ENCODE measurements at places on chromosomes 11 and 22.

DNA sequence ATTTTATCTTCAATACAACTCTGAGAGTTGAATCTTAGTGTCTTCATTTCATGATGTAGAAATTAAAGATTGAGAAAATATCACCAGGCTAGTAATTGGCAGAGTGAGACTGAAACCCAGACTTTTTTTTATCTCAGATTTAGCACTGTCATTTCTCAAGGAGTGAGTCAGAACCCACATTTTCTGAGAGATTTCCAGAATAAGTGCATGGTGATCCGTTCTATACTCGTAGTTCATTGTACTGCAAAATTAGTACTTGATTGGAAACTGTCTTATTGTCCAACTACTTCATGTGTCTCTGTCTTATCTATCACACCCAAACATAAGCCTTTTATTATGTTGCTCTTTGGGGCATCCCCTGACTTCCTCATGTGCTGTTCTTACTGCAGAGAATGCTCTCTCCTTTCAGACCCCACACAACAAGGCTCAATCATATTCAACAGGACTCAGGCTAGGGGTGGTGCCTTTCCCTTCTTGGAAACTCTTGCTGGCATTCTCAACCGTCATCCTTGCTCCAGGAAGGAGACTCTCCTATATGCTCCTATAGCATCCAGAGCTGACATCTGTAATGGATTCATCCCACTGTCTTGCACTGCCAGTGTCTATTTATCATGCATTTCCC lies 76.7 kb upstream of the BLID start:
- DNase-seq = no peak

DNA sequence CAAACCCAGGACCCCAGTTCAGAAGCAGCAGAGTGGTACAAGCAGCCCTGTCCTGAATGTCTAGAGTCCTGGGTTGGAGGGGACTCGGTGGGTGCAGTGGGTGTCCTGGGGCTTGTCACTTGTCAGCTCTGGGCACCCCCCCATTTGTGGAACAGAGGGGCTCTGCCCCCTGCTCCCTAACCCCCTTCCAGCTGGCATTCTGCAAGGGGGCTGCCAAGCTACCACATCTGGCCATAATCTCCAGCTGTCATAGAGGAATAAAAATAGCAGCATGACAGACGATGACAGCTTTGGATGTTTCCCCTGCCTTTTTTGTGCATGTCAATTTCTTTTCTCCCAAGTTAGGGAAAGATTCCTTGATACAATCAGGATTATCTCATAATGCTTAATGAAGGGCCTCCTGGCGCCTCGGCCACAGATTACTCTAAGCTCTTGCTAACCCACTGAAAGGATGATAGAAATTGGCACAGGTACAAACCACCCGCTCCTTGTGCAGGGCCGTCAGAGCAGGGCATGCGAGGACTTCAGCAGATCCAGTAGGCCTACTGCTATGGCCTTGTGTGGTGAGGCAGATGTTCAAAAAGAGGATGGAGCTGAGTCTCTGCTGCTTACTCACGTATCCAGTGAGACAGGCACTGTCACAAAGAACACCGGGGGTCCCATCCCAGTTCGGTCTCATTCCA lies 83.0 kb downstream of the ISX start:
- DNase-seq = no peak

GRCh38 chr11:134236834-134237556 lies 12.5 kb downstream of the VPS26B start:
- DNase-seq = no peak

GRCh38 chr22:43226377-43227238 lies 39.7 kb upstream of the TTLL12 start:
- no peak for DNase-seq

- no peak for DNase-seq
Observed at GRCh38 chr22:24144778-24145085, 36.6 kb upstream of the SUSD2 start.

- DNase-seq = no peak
Observed at GRCh38 chr11:44344423-44344820, 34.5 kb upstream of the ALX4 start.

GRCh38 chr11:77409046-77409445 lies 64.8 kb downstream of the PAK1 start:
- DNase-seq = no peak

DNA sequence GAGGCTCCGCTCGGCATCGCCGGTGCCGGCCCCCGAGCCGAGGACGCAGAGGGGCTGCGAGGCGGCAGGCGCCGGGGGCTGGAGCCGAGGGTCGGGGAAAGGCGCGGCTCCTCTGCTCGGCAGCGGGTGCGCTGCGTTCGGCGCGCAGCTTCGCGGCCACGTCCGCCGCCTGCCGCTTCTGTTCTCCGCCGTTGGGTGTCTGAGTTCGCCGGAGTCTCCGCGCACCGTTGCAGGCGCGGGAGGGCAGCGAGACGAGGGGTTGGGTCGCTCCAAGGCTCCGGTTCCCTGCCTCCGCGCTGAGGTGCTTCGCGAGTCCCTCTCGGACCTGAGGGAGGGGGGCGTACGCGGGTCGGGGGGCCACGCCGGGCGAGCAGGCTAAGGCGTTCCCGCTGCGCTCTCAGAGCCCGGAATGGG lies 347 bp downstream of the MN1 start:
- DNase-seq = no peak

DNA sequence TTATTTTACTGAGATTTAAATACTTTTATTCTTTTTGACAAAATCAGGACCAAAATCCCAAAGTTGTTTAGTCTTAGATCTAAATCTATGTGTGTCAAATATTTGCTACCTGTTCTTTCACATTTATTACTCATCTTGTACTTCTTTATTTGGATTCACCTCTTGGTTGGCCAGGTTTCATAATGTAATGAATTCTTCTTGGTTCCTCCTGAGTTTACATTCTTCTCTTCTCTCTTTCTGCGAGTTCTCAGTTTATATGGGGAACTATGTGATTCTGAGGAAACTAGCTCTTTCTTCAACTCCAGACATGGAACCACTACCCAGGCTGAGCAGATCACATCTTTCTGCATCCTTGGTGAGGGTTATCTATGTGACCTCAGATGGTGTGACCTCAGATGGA lies 50.2 kb downstream of the EHF start:
- no peak for DNase-seq

GRCh38 chr22:34390400-34390799 lies 470.1 kb upstream of the LARGE1 start:
- no peak for DNase-seq

DNA sequence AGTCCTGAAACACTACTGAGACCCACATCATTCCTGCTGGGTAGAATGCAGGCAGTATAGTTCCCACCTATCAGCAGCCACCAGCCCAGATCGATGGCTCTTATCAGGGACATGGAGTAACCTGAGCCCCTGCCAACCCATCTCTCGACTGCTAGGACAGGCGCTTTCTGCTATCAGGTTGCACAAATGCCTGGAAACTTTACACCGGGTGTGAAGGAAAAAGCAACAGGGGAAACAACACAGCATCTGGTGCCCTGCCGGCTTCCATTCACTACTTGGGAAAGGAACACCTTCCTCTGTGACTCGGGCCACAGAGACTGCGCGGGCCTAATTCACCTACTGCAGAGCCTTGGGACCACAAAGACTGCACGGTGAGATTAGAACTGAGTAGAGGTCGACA lies 18.5 kb downstream of the RBFOX2 start:
- DNase-seq = no peak

GRCh38 chr11:132901638-132902471 lies 630.4 kb downstream of the OPCML start:
- no peak for DNase-seq

DNA sequence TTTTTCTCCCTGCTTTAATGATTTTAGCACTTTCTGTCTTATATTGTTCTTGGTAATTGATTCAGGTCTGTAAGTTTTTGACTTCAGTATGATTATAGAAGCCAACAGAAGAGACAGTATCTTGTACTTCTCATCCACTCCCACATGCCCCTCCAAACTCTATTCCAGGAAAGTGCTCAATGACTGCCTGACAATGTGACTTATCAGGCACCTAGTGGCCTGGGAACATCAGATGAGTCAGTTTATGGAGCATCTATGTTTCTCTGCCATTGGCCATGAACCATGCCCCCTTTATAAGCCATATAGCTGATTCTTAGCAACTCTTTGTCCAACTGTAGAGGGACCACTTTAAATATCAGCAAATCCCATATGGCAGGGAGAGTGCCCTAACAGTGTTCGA lies 179.2 kb upstream of the MTMR2 start:
- DNase-seq = no peak

GRCh38 chr11:60206616-60207015 lies 23.7 kb upstream of the MS4A6A start:
- no peak for DNase-seq

DNA sequence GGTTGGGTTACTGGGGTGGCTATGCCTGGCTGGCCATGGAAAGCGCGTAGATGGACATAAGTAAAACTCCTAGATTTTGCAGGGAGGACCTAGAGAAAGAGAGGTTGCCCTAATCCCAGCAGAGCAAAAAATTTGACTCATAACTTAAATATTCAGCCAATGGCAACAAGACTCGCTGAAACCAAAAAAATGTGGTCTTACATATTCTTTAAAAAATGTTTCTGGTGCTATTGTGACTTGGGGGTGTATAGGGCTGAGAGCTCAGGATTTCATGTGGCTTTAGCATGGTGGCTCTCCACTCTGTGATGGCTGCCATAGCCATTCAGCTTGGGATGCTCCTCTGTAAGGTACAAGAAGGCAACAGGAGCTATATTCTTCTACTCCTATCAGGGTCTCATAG lies 27.2 kb upstream of the PDGFD start:
- peak; percentile 2 for DNase-seq

- no peak for DNase-seq
Observed at GRCh38 chr11:68684385-68685356, at the start of gene GAL. Gene GAL (plus strand): TSS chr11:68684544. CDS start chr11:68684924, 380 bp downstream.

- DNase-seq = no peak
Observed at GRCh38 chr11:8440649-8441048, 153.4 kb downstream of the STK33 start.

GRCh38 chr11:122998727-122999366 lies 17.2 kb upstream of the BSX start:
- DNase-seq = no peak

DNA sequence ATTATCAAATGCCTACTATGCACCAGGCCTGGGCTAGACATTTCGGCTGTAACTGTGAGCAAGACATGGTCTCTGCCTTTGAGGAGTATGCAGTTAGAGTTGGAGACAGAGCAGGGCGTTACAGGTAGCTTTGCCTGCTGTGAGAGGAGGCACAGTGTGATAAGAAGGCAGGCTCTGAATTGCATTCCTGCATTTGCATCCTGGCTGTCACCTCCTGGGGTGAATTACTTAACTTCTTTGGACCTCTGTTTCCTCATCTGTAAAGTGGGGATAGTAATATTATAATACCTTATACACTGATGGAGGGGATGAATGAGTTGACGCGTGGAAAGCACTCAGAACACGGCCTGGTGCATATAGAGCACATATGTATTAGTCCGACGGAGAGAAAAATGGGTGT lies 118.1 kb upstream of the ARHGAP20 start:
- no peak for DNase-seq

DNA sequence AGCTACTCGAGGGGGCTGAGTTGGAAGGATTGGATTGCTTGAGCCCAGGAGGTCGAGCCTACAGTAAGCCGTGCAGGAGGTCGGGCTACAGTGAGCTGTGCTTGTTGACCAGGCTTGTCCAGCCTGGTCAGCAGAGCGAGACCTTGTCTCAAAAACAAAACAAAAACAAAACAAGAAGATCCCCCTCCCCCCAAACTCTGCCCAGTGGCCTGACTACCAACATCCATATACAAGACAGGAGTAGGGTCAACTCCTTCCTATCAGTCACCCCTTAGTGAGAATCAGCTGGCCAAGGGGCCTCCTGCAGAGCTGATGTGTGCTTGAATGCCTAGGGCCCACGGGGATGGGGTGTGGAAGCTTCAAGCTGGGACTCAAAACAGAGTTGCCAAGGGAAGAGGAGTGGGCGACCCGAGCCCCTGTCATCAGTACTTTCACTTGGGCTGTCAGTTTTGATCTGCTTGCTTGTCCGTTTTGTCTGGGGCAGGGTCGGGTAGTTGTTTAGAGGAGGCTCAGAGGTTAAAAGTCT lies 942 bp upstream of the TSPAN18 start:
- DNase-seq = no peak

DNA sequence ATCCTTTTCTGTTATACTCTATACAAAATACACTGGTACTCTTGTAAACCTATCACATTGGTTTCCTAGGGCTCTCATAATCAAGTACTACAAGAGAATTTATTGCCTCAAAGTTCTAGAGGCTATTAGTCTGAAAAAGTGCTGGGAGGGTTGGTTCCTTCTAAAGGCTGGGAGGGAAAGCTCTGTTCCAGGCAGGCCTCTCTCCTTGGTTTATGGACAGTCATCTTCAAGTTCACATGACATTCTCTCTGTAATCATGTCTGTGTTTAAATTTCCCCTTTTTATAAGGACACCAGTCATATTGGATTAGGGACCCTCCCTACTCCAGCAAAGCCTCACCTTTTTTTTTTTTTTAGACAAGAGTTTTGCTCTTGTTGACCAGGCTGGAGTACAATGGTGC lies 9.1 kb downstream of the SLC36A4 start:
- DNase-seq = no peak

DNA sequence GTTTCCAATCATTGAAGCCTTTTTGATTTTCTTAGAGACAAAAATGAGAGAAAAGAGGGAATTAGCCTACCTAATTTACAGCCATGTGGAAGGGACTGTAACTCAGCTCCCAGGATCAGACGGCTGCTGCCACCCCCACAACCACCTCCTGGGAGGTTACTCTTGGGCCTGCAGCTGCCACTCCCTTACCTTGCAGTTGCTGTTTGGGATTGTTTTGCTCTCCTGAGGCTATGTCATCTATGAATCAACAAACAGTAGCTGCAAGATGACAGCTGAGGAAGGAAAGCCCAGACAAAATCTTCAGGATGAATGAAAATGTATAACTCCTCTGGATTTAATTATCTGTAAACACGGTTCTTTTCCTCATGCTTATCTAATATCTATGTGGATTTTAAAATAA lies 28.0 kb upstream of the ZC3H12C start:
- no peak for DNase-seq

GRCh38 chr11:6927030-6927617 lies 898 bp downstream of the ZNF215 start:
- no peak for DNase-seq

DNA sequence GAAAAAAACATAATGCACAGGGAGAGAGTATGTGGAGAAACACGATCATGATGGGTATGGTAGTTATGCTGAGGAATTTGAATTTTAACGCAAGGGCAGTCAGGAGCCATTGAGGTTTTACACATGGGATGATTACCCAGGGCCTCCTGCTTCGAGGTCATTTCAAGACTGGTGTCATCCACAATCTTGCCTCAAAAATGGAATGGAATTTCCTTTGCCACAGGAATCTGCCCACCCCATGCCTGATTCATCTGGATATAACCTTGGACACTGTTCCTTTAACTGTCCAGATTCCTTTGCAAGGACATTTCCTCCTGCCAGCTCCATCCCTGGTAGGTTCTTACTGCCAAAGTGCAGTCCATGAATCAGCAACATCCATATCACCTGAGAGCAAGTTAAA lies 655.9 kb upstream of the TENM4 start:
- no peak for DNase-seq

DNA sequence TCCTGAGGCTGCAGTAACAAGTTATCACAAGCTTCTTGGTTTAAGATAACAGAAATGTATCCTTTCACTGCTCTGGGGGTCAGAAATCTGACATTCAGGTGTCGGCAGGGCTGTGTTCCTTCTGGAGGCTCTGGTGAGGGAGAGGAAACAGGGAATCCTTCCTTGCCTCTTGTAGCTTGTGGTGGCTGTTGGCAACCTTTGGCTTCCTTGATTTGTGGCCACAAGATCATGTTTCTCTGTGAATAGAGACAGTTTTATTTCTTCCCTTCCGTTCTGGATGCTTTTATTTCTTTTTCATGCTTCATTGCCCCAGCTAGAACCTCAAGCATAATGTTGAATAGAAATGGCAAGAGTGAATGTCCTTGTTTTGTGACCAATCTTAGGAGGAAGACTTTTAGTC lies 44.0 kb downstream of the MPPED1 start:
- DNase-seq = no peak

Measured in fibroblast of the conjunctiva (primary cell).